ENCODE measurements at places on chromosomes 7 and 10.

- DNase-seq, result no peak
These were observed 3.7 kb downstream of the FLNC start for GRCh38 chr7:128833946-128834325.

GRCh38 chr10:20627946-20628507, 269.1 kb downstream of the NEBL start:
- no peak for DNase-seq

GRCh38 chr7:5172196-5172775, 17.7 kb upstream of the WIPI2 start:
- no peak for DNase-seq

- no peak for DNase-seq
These were observed 31.2 kb downstream of the RAB18 start for GRCh38 chr10:27535317-27535716.

GRCh38 chr7:128447941-128448564, 7.6 kb upstream of the HILPDA start:
- DNase-seq, result no peak

- no peak for DNase-seq
These were observed 25.3 kb upstream of the CBLL1 start for GRCh38 chr7:107718456-107719193.

DNA sequence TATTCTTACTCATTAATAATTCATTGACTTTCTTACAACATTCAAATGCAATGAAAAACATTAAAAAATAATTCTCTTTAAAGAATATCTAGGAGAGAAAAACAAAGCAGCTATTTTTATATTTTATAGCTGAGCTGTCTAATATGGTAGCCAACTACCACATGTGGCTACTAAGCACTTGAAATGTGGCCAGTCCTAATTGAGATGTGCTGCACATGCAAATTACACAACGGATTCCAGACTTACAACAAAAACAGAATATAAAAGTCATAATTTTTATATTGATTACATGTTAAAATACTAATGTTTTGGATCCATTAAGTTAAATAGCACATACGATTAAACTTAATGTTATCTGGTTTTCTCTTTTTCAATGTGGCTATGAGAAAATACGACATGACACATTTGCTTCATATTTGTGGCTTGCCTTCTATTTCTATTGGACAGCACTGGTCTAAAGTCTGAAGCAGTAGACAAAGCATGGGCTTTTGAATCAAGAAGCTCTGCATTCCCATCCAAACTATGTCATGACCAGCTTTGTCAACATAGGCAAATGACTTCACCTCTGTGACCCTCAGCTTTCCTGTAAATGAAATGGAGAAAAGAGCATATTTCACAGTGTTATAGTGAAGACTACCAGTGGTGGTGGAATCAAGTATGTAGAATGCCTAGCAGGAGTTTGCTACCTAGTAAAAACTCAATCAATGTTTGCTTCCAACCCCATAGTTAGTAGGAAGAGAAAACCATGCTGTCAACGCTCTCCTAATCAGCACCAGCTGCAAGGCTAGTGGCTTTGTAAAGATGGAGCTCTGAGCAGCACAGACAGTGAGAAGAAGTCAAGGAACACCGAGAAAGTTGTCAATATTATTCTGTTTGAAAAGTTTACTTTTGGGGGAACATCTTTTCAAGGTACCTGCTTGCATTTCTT, 37.1 kb upstream of the GDF10 start:
- no peak for DNase-seq

DNA sequence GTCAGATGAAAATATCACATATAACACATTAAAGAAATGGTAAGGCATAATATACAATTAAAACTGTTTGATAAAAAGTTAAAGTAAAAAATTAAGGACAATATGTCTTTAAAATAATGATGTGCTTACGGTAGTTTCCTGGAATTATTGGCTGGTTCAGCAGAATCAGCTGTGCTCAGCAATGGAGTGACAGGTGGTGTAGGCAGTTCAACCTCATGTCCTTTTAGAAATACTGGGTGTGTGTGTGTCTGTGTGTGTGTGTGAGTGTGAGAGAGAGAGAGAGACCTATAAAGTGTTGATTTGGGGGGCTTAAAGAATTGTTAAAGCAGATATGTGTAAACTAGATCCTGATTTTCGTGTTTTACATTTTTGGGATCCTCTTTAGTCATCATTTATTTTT, 141.2 kb downstream of the ADAM22 start:
- DNase-seq, result no peak

DNA sequence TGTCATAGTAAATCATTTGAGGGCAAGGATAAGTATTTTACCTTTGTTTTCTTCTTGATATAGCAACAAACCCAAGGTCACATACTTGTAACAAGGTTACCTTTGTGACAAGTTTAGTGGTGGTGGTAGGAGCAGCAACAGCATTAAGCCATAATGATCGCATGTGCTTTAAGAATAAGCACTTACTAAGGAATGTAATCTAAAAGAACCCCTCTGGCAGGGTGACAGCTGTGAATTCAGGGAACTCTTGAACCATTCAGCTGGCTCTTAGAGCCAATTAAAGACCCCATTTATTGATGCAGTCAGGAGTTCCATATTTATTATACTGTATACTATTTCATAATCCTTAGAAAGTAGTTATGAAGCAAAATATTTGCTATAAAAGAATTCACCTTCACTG, 370.8 kb downstream of the EXOC4 start:
- DNase-seq, result no peak

GRCh38 chr10:89390476-89391225, 1.8 kb upstream of the IFIT1 start:
- DNase-seq, result no peak

DNA sequence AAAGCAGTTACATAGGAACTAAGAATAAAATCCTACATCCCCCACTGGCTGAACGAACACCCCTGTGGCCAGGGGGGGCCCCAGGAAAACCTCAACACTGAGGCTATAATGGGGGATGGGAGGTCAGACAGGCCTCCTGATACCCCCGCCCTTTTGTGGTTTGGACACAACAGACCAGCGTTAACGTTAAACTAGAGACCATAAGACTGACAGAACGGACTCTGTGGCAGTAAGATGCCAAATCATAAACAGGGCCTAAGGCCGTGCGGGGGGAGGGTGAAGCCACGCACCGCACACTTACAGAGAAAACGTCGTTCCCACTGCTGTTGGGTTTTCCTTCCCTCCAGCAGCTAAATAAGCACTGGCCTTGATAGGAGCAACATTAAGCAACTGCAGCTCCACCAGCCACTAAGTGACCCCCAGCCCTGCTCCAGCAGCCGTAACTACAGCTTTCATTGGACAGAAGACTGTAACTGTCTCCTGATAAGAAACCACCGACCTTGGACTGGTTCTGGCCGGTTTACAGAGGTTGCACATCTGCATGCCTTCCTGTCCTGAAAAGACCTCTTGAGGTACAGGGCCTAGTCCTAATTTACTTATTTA, 3.4 kb upstream of the PPP2R2D start:
- DNase-seq, result no peak

- DNase-seq, result no peak
These were observed 135.1 kb upstream of the NPS start for GRCh38 chr10:127414024-127414423.
